ENCODE measurements at places on chromosomes 1 and 21.

DNA sequence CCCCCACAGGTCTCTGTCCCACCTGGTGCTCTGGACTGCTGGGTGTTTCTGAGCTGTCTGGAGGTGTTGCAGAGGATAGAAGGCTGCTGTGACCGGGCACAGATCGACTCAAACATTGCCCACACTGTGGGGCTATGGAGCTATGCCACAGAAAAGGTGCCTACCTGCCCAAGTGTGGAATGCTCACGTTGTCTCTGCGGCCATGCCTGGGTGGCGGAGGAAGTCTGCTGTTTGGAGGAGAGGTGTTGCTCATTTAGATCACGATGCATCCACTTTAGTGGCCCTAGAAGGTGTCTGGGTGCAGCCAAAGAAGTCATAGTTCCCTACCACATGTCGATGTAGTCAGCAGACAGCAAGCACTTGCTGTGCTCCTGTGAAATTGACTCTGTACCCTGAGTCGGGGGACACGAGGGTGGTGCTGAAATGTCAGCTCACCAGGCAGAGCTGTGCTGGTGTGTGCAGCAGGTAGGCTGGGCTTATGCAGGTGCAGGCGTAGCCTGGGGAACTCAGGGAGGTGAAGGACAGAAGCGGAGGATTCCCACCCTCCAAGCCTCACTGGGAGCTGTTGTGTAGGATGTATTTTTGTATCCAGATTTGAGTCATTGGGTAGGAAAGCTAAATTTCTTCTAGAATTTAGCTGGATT is 32.8 kb upstream of the PWP2 start:
- peak; percentile 28 for DNase-seq

GRCh38 chr1:160411271-160412027 is 11.1 kb downstream of the VANGL2 start:
- no peak for DNase-seq

GRCh38 chr21:43603233-43603626 is 56.1 kb downstream of the HSF2BP start:
- no peak for DNase-seq

DNA sequence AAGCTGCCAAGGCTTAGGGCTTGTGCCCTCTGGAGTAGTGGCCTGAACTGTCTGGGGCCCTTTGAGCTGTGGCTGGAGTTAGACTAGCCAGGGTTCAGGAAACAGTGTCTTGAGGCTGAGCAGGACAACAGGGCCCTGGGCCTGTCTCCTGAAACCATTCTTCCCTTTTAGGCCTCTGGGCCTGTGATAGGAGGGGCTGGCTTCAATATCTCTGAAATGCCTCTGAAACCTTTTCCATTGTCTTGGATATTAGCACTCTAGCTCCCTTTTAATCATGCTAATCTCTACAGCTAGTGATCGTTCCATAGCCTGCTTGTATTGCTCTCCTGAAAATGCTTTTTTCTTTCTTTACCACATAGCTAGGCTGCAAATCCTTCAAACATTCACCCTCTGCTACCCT is 135.3 kb downstream of the ADGRL4 start:
- no peak for DNase-seq

DNA sequence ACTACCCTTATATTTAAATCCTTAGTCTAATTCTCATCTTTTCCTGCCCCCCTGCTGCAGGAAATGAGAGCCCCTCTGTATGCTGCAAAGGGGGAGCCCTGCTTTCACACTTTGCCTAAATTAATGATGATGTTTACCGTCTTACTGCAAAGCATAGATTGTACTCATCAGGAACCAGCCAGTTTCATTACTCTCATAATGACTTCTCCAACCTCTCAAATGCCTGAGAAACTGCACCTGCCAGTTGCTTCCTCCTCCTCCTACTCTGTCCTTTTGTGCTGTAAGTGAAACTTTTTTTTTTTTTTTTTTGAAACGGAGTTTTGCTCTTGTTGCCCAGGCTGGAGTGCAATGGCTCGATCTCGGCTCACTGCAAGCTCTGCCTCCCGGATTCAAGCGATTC is 101.7 kb downstream of the ADSS2 start:
- DNase-seq: no peak

DNA sequence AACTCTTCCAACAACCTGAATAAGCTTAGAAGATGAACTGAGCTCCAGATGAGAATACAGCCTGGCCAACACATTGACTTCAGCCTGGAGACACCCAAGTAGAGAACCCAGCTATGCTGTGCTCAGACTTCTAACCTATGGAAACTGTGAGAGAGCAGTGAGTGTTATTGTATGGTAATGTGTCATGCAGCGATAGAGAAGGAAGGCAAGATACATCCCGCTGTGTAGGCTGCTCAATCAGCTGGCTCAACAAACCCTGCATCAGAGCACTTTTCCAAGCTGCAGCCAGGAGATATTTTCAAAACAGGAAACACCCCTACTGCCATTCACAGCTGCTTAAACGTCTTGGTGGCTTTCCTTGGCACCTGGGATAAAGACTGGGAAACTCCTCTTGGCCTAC is 321.3 kb downstream of the SIPA1L2 start:
- DNase-seq: no peak

GRCh38 chr1:57064379-57065140 is 98.7 kb upstream of the C8B start:
- no peak for DNase-seq

DNA sequence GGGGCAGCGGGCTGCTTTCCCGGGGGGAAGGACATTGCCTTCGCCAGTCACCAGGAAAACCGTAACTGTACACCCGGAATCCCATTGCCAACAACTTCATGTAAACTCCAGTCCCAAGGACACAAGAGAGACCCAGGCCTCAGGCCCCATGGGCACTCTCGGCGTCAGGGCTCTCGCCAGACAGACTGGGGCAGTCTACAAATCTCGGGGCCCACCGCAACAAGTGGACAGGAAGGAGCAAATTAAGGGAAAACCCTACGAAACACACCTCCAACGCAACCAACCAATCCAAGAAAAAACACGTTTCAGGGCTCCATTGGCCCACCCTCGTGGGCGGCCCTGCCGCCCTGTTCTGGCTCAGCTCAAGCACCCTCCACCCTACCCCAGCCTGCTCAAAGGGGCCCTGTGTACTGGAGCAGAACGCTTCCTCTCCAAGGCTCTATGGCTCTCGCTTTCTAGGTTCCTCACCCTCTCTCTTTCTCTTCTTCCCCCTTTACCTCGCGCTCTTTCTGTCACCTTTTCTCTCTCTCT is 4.6 kb upstream of the ZNF678 start:
- peak; percentile 27 for DNase-seq

GRCh38 chr1:58874342-58874741 is 90.5 kb upstream of the JUN start:
- no peak for DNase-seq

DNA sequence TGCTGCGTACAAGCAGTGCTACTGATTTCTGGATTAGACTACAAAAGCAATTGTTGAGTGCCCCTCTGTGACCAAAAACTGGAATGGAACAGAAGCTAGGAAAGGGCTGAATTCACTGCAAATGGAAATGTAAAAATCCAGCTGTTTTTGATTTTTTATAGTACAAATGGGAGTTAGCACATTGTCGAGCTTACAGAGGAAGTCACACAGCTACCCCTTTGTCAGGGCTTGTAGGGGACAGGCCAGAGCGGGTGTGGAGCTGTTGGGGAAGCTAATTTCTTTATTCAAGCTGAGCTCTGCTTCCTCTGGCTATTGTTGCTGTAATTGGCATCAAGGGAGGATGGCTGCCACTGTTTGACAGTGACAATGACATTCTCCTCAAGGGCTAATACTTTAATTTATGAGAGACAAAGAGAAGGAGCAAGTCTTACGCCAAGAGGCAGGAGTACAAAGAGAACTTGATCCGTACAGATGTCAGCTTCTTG is 96.1 kb downstream of the SLC35F3 start:
- DNase-seq: no peak

- DNase-seq: no peak
These were observed 45.7 kb downstream of the RAP1GAP start for GRCh38 chr1:21623410-21623961.

- no peak for DNase-seq
These were observed 27.0 kb upstream of the PPP1R15B start for GRCh38 chr1:204438628-204439027.

GRCh38 chr1:208935517-208936187 is 647.9 kb upstream of the CAMK1G start:
- no peak for DNase-seq

- DNase-seq: no peak
These were observed 60.0 kb upstream of the C1orf105 start for GRCh38 chr1:172360511-172360910.

DNA sequence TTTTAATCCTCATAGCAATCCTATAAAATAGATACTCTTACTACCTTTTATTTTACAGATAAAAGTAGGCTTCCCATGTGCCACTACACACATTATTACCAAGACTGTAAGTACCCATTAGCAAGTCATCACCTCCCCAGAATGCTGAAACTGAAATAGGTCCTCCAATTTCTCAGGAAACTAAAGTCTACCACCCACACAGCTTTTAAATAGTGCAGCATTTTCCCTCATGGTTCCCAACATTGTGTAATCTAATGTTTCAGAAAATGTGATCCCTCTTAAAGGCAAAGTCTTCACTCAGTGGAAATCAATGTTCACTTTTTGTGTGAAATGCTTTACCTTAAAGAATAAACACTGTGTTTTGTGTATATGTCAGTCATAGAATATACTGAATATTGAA is 356.5 kb downstream of the GPATCH2 start:
- DNase-seq: no peak

DNA sequence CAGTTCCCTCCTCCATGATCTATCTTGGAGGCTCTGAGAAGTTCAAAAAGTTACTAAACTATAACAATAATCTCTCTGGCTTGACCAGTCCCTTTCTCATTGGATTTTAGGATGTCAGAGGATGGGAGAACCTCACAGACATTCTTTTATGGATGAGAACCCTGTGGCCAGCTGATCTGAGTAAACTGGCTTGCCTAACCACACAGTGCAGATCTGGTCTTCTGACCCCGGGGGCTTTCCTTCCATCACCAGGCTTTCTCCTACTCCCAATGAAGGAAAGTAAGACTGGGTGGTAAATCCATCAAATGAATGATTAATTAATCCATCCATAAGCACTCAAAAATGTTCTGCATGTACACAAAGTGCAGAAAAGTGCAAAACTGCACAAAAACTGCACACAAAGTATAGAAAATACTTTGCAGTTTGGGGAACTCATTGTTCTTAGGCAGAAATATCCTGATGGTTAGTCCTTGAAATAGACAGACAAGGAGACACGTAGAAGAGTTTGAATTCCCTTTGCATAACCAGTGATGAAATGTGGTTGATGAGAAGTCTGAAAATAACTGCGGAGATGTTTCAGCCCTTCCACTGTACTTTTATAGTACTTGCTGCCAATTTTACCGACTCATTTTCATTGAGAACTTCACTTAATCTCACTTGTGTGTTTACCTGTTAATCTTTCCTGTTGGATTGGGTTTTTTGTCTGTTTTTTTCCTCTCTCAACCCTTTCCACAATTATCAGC is 2.5 kb upstream of the F3 start:
- DNase-seq: no peak

- DNase-seq: no peak
These were observed 46.1 kb downstream of the RNF2 start for GRCh38 chr1:185091480-185091879.

- no peak for DNase-seq
These were observed at the start of gene LACTBL1 for GRCh38 chr1:22972760-22973159. LACTBL1 (minus strand) TSS chr1:22972866; CDS start chr1:22972316, 550 bp downstream.

- no peak for DNase-seq
These were observed 21.2 kb downstream of the ZYG11B start for GRCh38 chr1:52747450-52747849.

DNA sequence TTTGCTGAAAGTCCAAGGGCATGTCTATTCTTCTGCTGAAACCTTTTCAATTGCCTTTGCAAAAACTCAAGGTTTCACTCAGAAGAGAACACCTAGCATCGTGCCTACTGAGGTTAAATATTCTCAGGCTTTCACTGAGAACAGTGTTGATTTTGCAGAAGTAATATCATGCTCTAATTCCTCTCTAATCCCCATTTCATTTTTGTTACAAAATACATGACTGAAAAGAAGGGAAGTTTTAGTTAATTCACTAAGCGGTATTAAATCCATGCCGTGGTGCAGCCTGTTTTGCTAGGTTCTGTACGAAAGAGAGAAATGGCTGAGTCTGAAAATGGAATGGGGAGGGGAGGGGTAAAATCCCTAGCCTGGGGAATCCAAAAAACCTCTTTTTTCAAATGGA is 163.2 kb upstream of the CAMK1G start:
- no peak for DNase-seq

GRCh38 chr1:151867765-151868411 is 14.4 kb upstream of the THEM5 start:
- DNase-seq: peak; percentile 21

DNA sequence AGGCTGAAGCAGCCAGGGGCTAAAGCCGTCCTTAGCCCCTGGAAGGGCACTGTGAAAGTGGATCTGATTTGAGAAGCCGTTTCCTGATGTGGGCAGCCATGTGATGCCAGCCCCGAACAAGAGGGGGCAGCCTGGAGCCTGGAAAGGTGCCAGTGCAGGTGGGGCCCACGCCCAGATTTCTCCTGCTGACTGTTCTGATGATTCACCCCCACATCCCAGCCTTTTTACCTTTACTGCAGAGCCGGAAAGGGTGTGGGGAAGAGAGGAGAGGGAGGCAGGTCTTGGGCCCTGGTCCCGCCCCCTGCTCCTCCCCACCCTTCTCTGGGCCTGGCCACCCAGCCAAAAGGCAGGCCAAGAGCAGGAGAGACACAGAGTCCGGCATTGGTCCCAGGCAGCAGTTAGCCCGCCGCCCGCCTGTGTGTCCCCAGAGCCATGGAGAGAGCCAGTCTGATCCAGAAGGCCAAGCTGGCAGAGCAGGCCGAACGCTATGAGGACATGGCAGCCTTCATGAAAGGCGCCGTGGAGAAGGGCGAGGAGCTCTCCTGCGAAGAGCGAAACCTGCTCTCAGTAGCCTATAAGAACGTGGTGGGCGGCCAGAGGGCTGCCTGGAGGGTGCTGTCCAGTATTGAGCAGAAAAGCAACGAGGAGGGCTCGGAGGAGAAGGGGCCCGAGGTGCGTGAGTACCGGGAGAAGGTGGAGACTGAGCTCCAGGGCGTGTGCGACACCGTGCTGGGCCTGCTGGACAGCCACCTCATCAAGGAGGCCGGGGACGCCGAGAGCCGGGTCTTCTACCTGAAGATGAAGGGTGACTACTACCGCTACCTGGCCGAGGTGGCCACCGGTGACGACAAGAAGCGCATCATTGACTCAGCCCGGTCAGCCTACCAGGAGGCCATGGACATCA is at the start of gene SFN:
SFN (plus strand) TSS at position 369 of the 904 bp plus-strand sequence; CDS start at position 433, 64 bp downstream.
- peak; percentile 56 for DNase-seq

- no peak for DNase-seq
These were observed 127.7 kb upstream of the ZBTB40 start for GRCh38 chr1:22323846-22324504.

DNA sequence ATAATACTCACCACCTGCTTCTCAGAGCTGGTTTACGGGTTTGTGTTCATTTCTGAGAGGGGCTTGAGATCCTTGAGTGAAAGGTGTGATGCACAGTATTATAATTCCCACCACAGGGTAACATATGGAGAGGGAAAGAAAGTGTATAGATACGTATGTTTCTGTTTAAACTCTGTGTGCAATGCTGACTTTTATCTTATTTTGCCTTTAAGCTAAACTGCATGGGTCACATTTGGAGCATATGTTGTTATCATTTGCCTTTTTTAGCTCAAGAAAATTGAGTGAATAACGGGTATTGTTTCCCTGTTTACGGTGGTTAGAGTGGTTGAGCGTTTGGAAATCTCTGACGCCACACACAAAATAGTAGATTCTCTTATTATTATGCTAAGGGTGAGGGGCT is 191.1 kb upstream of the NFIA start:
- no peak for DNase-seq

- DNase-seq: no peak
These were observed 239.2 kb downstream of the ATG4C start for GRCh38 chr1:63023171-63023570.

Data from CD4-positive, alpha-beta T cell treated with Interleukin-1 beta for 1 hour (primary cell).